ENCODE measurements at places on chromosomes 2 and 18. TPM values are rescaled to one million over a fixed set of nuclear protein-coding genes. Genes with fewer than 3 reads are reported as not detected.

Gene CPO
- not detected for total RNA-seq

Gene CD8B
- not detected for total RNA-seq

Gene TTR
- total RNA-seq: not detected

Gene PAPOLG
- total RNA-seq: 10.7 TPM

Gene TRIP12
- 97.5 TPM for total RNA-seq

Gene MOGAT1
- total RNA-seq: not detected

Gene HOXD11
- total RNA-seq: 0.10 TPM

Gene ERMN
- total RNA-seq: not detected

Gene STPG4
- total RNA-seq: 0.33 TPM

Gene MYOM1
- 0.05 TPM for total RNA-seq

Gene ECEL1
- total RNA-seq: not detected

Gene MLPH
- total RNA-seq: not detected

Gene IGFBP5
- 0.33 TPM for total RNA-seq

Gene ANKRD30BL
- total RNA-seq: not detected

Gene SULT1C2
- not detected for total RNA-seq

Gene CAPN14
- total RNA-seq: not detected

Gene ELOA2
- not detected for total RNA-seq

Gene TRIM43B
- not detected for total RNA-seq

Gene DNPEP
- 46.8 TPM for total RNA-seq

Gene TTN
- 4.7 TPM for total RNA-seq

Gene SOS1
- 9.1 TPM for total RNA-seq

Gene EVA1A
- total RNA-seq: 78.1 TPM

Gene HOXD13
- total RNA-seq: not detected

Gene RAD51AP2
- not detected for total RNA-seq

Gene SRD5A2
- not detected for total RNA-seq

Gene CACNB4
- not detected for total RNA-seq

Gene FASTKD2
- total RNA-seq: 32.7 TPM

Gene IL1A
- 5.5 TPM for total RNA-seq

Gene SRBD1
- total RNA-seq: 17.9 TPM

Gene TTC27
- total RNA-seq: 26.4 TPM

Gene MC2R
- not detected for total RNA-seq

Gene OSGEPL1
- total RNA-seq: 8.0 TPM

Gene TEKT4
- not detected for total RNA-seq

Gene CXCR4
- 17.2 TPM for total RNA-seq

Gene SDC1
- total RNA-seq: 1.4 TPM

Gene TUBB8B
- total RNA-seq: not detected

Gene TMEFF2
- total RNA-seq: not detected

Gene UBXN2A
- total RNA-seq: 17.1 TPM

Gene THSD7B
- total RNA-seq: not detected

Gene MRPS5
- total RNA-seq: 45.8 TPM

Gene SERPINB10
- total RNA-seq: 3.4 TPM

Gene PLCD4
- 0.60 TPM for total RNA-seq

Gene TMEM247
- not detected for total RNA-seq

Gene NPHP1
- total RNA-seq: 5.7 TPM

Gene SNED1
- 4.3 TPM for total RNA-seq

Gene VIT
- not detected for total RNA-seq

Gene LCT
- not detected for total RNA-seq

Gene ABCG8
- not detected for total RNA-seq

Gene SP100
- 119 TPM for total RNA-seq

Gene ALLC
- total RNA-seq: not detected

Gene B4GALT6
- 4.7 TPM for total RNA-seq

Gene OSBPL6
- 1.1 TPM for total RNA-seq

Gene DNAJC10
- total RNA-seq: 118 TPM

Gene RESP18
- not detected for total RNA-seq

Gene IL1RL1
- 21.9 TPM for total RNA-seq

Gene C18orf54
- 6.9 TPM for total RNA-seq

Gene HOXD1
- total RNA-seq: 3.7 TPM

Gene ALK
- not detected for total RNA-seq

Gene CD28
- total RNA-seq: not detected

All from mammary microvascular endothelial cell (primary cell).